ENCODE measurements at places on chromosomes 2 and 18.

DNA sequence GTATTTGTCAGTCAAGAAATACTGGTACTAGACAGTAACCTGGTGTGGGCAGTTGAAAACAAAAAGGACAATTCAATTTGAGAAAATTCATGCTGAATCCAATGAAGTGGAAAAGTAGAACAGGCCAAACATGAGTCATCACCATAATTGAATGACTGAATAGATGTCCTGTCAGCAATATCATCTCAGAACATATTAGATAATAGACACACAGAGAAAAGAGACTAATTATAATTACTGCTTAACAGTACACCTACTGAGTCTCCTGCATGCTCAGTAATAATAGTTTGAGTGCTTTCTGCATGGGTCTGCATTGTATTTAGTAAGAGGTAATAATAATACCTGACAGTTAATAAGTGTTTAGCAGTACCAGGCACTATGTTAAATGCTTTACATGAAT lies 138.6 kb upstream of the ZC3H15 start:
- H3K4me3 ChIP-seq, result no peak overlapping the region
- H3K4me1 ChIP-seq, result no peaks in the 10 kb centered on the region
- H3K27me3 ChIP-seq, result no peaks in the 10 kb centered on the region
- no peak for DNase-seq
- H3K36me3 ChIP-seq, result no peaks in the 10 kb centered on the region

- DNase-seq, result no peak
- H3K4me3 ChIP-seq, result no peak overlapping the region
- no peaks in the 10 kb centered on the region for H3K36me3 ChIP-seq
- no peaks in the 10 kb centered on the region for H3K27me3 ChIP-seq
- no peak overlapping the region for H3K27ac ChIP-seq
- H3K4me1 ChIP-seq, result no peaks in the 10 kb centered on the region
Measured at GRCh38 chr2:2046497-2046896, 284.6 kb downstream of the MYT1L start.

- peaks cover 10% of the 10 kb centered on the region for H3K4me1 ChIP-seq
- no peak for DNase-seq
- H3K27me3 ChIP-seq, result no peaks in the 10 kb centered on the region
- H3K36me3 ChIP-seq, result no peaks in the 10 kb centered on the region
Measured at GRCh38 chr2:240951045-240951594, 45.0 kb downstream of the CROCC2 start.

- DNase-seq, result no peak
- H3K27me3 ChIP-seq, result no peaks in the 10 kb centered on the region
- no peak overlapping the region for H3K4me3 ChIP-seq
- no peaks in the 10 kb centered on the region for H3K36me3 ChIP-seq
- H3K27ac ChIP-seq, result no peak overlapping the region
Measured at GRCh38 chr2:215031321-215031720, 107.1 kb downstream of the ABCA12 start.

- H3K27me3 ChIP-seq, result no peaks in the 10 kb centered on the region
- no peak overlapping the region for H3K27ac ChIP-seq
- H3K4me1 ChIP-seq, result no peaks in the 10 kb centered on the region
- no peak overlapping the region for H3K4me3 ChIP-seq
- no peak for DNase-seq
Measured at GRCh38 chr18:74473976-74474640, 17.0 kb upstream of the DIPK1C start.

DNA sequence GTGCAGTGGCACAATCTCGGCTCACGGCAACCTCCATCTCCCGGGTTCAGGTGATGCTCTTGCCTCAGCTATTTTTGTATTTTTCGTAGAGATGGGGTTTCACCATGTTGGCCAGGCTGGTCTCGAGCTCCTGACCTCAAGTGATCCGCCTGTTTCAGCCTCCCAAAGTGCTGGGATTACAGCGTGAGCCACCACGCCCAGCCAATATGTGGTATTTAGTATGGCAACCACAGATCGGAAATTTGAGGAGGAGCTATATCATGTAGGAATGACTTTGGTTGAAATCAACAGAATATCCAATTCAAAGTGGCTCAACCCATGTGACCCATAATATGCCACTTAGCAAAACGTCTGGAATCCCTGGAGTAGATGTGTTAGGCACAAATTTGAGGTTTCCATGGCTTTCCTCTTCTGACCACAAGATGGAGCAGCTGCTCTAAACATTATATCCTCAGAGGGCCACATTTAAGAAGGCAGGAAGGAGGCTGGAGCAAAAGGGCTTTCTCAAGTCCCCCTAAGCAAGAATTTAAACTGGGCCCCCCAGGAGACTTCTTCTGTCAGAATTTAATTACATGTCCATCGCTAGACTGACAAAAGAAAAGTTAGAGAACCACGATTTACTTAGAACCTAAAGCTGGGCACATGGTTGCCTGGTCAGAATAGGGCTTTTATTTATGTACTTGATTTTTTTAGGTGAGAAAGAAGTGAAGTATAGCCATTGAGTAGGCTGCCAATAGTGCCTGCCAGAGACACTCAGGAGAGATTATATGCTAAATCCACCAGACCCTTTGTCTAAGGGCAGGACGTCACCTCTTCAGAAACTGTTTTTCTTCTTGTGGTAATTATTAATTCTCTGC lies 49.6 kb upstream of the ITSN2 start:
- peaks cover 6% of the 10 kb centered on the region for H3K4me1 ChIP-seq
- H3K36me3 ChIP-seq, result no peaks in the 10 kb centered on the region
- no peak overlapping the region for H3K4me3 ChIP-seq

DNA sequence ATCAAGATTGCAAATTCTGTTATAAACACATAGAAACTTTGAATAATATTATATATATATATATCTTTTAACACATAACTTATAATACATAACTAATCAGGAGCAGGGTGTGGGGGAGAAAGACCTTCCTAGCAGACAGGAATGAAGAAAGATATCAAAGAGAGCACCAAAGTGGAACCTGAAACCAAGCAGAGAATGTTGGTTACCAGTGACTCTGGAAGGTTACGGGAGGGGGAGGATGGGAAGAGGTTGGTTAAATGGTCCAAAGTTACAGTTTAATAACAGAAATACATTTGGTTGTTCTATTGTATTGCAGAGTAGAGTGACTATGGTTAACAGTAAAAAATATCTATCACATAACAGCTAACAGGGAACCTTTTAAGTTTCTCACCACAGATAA lies 366.7 kb downstream of the LRRTM4 start:
- H3K27ac ChIP-seq, result no peak overlapping the region
- no peak for DNase-seq
- no peaks in the 10 kb centered on the region for H3K27me3 ChIP-seq
- H3K4me1 ChIP-seq, result no peaks in the 10 kb centered on the region
- H3K4me3 ChIP-seq, result no peak overlapping the region

DNA sequence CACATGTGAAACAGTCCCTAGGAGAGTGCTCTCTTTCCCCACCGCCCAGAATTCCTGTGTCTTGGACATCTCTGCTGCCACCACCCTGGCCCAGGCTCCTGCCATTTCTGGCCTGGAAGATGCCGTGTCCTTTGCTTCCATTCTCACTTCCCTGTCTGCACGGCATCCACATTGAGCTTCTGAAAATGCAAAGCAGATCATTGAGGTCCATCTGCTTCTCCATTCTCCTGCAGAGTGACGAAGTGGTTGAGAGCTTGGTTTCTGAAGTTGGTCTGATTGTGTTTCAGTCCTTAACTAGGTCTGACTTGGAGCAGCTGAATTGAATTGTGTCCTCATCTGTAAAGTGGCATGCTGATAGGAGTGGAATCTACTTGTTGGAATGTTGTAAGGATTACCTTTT lies 98.7 kb upstream of the MGAT5 start:
- no peaks in the 10 kb centered on the region for H3K27me3 ChIP-seq
- peaks cover 26% of the 10 kb centered on the region for H3K36me3 ChIP-seq
- H3K4me1 ChIP-seq, result peaks cover 25% of the 10 kb centered on the region
- DNase-seq, result no peak

- DNase-seq, result no peak
- no peaks in the 10 kb centered on the region for H3K27me3 ChIP-seq
- H3K4me3 ChIP-seq, result no peak overlapping the region
- H3K36me3 ChIP-seq, result no peaks in the 10 kb centered on the region
Measured at GRCh38 chr2:767440-767839, 90.2 kb upstream of the TMEM18 start.

DNA sequence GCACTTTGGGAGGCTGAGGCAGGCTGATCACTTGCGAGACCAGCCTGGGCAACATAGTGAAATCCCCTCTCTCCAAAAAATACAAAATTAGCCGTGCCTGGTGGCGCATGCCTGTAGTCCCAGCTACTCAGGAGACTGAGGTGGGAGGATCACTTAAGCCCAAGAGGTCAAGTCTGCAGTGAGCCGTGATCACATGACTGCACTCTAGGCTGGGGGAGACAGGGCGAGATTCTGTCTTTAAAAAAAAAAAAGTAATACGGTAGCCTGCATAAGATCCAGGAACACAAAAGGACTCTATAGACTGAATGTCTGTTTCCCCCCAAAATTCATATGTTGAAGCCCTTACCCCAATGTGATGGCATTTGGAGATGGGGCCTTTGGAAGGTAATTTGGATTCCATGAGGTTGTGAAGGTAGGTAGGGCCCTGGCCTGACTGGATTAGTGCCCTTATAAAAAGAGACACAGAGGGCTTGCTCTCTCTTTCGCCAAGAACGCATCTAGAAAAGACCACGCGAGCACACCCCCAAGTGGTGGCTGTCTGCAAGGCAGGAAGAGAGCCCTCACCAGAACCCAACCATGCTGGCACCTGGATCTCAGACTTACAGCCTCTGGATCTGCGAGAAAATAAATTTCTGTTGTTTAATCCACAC lies 17.0 kb downstream of the MBOAT2 start:
- no peaks in the 10 kb centered on the region for H3K27me3 ChIP-seq
- H3K27ac ChIP-seq, result no peak overlapping the region
- no peak for DNase-seq
- no peaks in the 10 kb centered on the region for H3K36me3 ChIP-seq

- H3K36me3 ChIP-seq, result no peaks in the 10 kb centered on the region
- peak overlapping the region; percentile 83 for H3K27ac ChIP-seq
- no peaks in the 10 kb centered on the region for H3K27me3 ChIP-seq
- peaks cover 48% of the 10 kb centered on the region for H3K4me1 ChIP-seq
Measured at GRCh38 chr2:217989221-217989948, 13.4 kb downstream of the TNS1 start.

DNA sequence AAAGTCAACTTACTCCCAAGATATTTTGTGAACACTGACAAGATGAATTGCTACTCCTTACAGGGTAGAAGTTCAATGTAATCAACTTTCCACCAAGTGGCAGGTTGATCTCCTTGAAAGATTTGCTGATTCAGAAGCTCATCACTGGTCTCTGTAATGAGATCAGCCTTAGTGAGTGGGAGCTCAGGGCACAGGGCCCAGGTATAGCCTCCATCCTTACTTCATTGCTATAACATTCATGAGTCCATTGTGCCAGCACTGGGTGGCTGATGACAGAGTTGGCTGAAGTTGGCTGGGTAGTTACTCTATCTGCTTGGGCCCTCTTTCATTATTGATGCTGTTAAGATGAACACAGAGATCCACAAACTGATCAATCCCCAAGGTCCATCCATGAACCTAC lies 379.0 kb downstream of the IRS1 start:
- H3K4me1 ChIP-seq, result no peaks in the 10 kb centered on the region
- DNase-seq, result no peak
- H3K36me3 ChIP-seq, result no peaks in the 10 kb centered on the region
- H3K4me3 ChIP-seq, result no peak overlapping the region
- no peak overlapping the region for H3K27ac ChIP-seq
- H3K27me3 ChIP-seq, result no peaks in the 10 kb centered on the region

DNA sequence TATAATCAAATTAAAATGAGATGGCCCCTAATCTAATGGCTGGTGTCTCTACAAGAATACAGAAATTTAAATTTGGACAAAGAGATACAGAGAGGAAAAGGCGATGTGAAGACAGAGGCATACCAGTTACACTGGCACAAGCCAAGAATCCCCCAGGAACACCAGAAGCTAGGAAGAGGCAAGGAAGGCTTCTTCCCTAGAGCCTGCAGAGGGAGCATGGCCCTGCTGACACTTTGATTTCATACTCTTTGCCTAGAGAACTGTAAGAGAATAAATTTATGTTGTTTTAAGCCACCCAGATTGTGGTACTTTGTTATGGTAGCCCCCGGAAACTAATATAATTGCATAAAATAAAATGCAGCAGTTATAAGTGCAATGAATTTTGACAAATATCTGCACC lies 671.4 kb downstream of the MBD2 start:
- H3K27ac ChIP-seq, result no peak overlapping the region
- H3K4me1 ChIP-seq, result no peaks in the 10 kb centered on the region
- H3K36me3 ChIP-seq, result no peaks in the 10 kb centered on the region
- no peaks in the 10 kb centered on the region for H3K27me3 ChIP-seq
- no peak overlapping the region for H3K4me3 ChIP-seq
- DNase-seq, result no peak

- H3K27ac ChIP-seq, result no peak overlapping the region
- no peak for DNase-seq
- no peaks in the 10 kb centered on the region for H3K4me1 ChIP-seq
- no peaks in the 10 kb centered on the region for H3K36me3 ChIP-seq
- no peaks in the 10 kb centered on the region for H3K27me3 ChIP-seq
Measured at GRCh38 chr2:213443921-213444320, 159.7 kb downstream of the SPAG16 start.

- H3K27ac ChIP-seq, result peak overlapping the region; percentile 16
- H3K4me3 ChIP-seq, result no peak overlapping the region
- H3K27me3 ChIP-seq, result no peaks in the 10 kb centered on the region
- H3K36me3 ChIP-seq, result no peaks in the 10 kb centered on the region
- H3K4me1 ChIP-seq, result no peaks in the 10 kb centered on the region
- DNase-seq, result no peak
Measured at GRCh38 chr2:132621131-132621875, 48.7 kb downstream of the LYPD1 start.

GRCh38 chr2:234158812-234159211 lies 108.3 kb downstream of the SPP2 start:
- no peak overlapping the region for H3K4me3 ChIP-seq
- no peaks in the 10 kb centered on the region for H3K4me1 ChIP-seq
- H3K27ac ChIP-seq, result no peak overlapping the region
- H3K36me3 ChIP-seq, result no peaks in the 10 kb centered on the region
- no peak for DNase-seq

GRCh38 chr2:189501487-189501886 lies 60.2 kb downstream of the WDR75 start:
- H3K27me3 ChIP-seq, result peaks cover 4% of the 10 kb centered on the region
- DNase-seq, result no peak
- H3K27ac ChIP-seq, result no peak overlapping the region
- no peak overlapping the region for H3K4me3 ChIP-seq
- no peaks in the 10 kb centered on the region for H3K4me1 ChIP-seq

DNA sequence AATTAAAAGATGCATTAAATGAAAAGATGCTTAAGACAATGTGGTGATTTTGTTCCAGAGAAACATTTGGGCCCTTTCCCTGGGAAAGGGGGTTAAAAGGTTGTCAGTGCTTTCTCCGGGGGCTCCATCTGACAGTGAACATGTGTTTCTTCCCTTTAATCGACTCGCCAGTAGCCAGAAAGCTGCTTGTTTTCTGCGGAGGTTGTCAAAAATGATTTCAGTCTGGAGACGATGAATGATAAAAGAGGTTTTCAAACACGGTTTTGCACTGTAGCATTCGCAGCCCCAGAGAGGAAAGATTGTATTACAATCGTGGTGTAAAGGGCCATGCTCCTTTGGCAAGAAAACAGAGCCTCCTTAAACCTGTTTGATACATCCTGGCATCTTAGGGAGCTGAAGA lies 111.5 kb upstream of the MEIS1 start:
- H3K4me3 ChIP-seq, result no peak overlapping the region
- no peaks in the 10 kb centered on the region for H3K4me1 ChIP-seq
- H3K27me3 ChIP-seq, result no peaks in the 10 kb centered on the region

Data from esophagus squamous epithelium (tissue), 5 donors.